ENCODE measurements at places on chromosomes 4 and X. TPM values are rescaled to one million over a fixed set of nuclear protein-coding genes. Genes with fewer than 3 reads are reported as not detected.

- H3K36me3 ChIP-seq, result no peaks in the 10 kb centered on the region
- no peaks in the 10 kb centered on the region for H3K27me3 ChIP-seq
- DNase-seq, result no peak
- no peak overlapping the region for H3K4me3 ChIP-seq
- H3K27ac ChIP-seq, result no peak overlapping the region
Observed at GRCh38 chr4:108751321-108751720, 11.5 kb downstream of the ETNPPL start.

Gene RAP1GDS1
- total RNA-seq, result 59.9 TPM

Gene PRKG2
- 0.03 TPM for total RNA-seq

- no peak overlapping the region for H3K27ac ChIP-seq
- H3K4me3 ChIP-seq, result no peak overlapping the region
- no peaks in the 10 kb centered on the region for H3K36me3 ChIP-seq
- H3K4me1 ChIP-seq, result no peaks in the 10 kb centered on the region
Observed at GRCh38 chr4:7539659-7540058, 104.9 kb upstream of the PSAPL1 start.

DNA sequence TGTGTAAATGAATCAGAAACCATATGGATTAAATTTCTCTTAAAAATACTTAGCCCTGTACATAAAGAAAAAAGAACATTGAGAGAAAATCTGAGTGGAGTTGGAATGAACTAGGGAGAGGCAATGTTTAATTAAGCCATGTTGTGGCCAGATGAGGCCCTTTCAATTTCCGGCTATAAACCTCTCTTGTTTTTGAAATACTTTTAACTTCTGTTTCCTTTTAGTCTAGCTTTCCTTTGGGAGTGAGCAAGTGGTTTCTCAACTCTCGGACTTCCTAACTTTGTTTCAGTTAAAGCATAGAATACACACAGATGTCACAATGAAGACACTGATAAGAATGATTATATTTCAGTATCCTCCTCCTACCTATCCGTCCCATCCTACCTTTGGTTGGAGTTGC is 197.2 kb downstream of the ARHGAP24 start:
- H3K4me3 ChIP-seq, result no peak overlapping the region
- no peaks in the 10 kb centered on the region for H3K4me1 ChIP-seq
- no peaks in the 10 kb centered on the region for H3K27me3 ChIP-seq
- no peak overlapping the region for H3K27ac ChIP-seq
- no peaks in the 10 kb centered on the region for H3K36me3 ChIP-seq

DNA sequence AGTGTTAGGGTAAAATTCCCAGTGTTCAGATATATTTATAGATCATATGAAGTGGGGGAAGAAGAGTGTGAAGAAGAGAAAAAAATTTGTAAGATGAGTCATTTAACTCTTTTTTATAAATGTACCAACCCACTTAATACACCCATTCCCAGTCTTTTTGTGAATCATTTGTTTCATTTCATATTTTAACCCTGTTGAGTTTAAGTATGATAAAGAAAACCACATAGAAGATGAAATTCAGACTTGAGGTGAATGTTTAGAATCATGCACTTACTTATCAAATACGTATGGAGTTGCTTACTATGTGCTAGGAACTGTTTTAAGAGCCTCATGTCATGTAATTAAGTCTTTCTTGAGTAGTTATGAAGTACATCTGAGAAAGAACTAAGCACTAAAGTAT is 56.6 kb upstream of the DAPP1 start:
- H3K36me3 ChIP-seq, result no peaks in the 10 kb centered on the region
- no peak overlapping the region for H3K27ac ChIP-seq
- H3K4me1 ChIP-seq, result peaks cover 12% of the 10 kb centered on the region
- no peak for DNase-seq
- no peak overlapping the region for H3K4me3 ChIP-seq

Gene GBA3
- total RNA-seq, result not detected

Gene SPANXA2
- total RNA-seq, result 0.68 TPM

Gene VSIG4
- total RNA-seq, result not detected

Data from SJSA1 (cell line).